ENCODE measurements at places on chromosomes 3 and 15.

DNA sequence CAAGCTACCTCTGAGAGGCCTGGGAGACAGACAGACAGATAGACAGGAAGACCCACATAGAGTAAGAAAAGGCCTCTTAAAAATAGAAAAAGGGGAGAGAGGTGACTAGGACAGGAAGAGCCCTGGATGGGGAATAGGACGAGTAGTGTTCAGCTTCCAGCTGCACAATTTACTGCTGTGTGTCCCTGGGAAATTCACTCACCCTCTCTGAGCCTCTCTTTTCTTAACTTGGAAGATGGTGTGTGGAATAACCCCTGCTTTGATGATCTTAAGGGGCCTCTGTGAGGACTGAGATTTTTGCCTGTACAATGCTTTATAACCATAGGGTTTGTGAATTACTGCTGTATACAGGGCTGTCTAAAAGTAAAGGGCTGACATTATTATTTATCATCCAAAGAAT is 37.5 kb downstream of the FEM1B start:
- no peak for DNase-seq

- DNase-seq: no peak
Observed at GRCh38 chr3:156760333-156760732, 65.8 kb upstream of the LEKR1 start.

DNA sequence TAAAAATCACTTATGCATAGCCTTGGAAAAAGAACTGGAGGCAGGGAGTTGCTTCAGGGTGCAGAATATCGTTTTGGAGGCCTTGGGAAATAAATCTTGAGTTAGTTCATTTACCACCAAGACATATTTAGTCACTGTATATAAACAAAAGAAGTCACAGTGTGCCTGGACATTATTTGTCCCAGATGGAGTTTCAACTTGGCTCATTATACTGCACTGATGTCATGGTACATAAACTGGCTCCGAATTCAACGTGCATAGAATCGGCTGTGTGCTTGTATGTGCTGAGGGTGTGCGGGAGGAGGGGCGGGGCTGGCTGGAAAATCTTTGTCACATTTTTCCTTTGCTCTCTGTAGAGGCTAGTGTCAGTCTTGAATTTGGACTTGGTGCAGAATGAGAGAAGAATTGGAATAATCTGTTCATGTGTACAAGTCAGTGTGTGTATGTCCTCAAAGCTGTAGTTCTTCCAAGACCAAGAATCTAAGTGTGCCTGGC is 86.6 kb downstream of the FNDC3B start:
- DNase-seq: no peak

GRCh38 chr15:38129531-38130204 is 123.0 kb upstream of the SPRED1 start:
- no peak for DNase-seq

- no peak for DNase-seq
Observed at GRCh38 chr3:101779822-101780381, 891 bp downstream of the NXPE3 start.

DNA sequence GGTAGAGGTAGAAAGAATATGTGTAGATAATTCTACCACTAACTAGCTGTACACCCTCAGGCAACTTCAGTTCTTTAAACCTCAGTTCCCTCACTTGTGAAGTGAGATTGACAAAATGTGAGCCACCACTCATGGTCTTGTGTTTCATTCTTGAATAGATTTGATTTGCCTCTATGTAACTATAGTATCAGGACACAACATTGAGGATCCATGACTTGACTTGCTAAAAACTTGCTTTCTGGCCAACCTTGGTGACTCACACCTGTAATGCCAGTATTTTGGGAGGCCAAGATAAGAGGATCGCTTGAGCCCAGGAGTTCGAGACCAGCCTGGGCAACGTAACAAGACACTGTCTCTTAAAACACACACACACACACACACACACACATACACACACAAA is 115.8 kb upstream of the FLNB start:
- DNase-seq: no peak

- DNase-seq: no peak
Observed at GRCh38 chr3:64943866-64944265, 256.1 kb upstream of the ADAMTS9 start.

- DNase-seq: no peak
Observed at GRCh38 chr3:38561746-38562466, 65.8 kb downstream of the EXOG start.

DNA sequence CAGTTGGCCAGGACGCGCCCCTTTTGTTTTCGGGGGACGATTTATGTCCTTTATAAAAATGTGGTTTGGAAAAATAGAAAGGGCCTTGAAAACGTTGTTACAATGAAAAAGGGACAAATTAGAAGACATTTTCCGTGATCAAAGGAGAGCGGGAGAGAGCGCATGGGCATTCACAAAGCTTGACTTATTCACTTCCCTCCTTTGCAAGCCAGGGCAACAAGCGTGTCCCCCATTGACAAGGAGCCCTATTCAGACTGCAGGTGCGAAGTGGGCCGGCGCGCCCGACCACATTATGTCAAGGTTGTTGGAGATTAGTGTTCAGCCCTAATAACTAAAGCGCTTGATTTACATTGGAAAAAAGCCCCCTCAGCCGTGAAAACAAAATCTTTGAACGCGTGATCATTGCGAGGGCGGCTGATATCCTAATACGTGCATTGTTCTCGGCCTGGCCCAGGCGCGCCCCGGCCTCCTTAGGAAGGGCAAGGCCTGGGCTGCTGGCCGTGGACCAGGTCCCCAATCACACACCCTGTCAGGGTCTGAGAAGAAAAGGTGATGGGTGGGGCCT is 25.9 kb downstream of the ZIC4 start:
- DNase-seq: no peak

DNA sequence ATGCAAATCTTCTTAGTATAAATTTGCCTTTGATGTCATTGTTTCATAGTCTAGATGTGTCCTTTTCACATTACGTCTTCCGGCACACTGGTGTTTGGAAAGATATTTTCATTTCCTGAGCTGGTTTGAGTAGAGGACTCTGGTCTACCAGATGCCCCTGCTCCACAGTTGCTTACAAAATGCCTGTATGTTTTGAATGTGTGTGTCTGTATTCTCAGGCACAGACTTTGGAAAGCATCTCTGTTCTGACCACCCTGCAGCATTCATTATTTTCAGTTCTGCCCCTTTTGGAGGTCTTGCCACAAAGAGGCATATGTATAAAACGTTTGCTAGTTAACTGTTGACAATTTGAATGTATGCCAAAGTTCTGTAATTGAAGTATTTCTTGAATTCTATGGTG is 236.0 kb upstream of the GOLIM4 start:
- no peak for DNase-seq

DNA sequence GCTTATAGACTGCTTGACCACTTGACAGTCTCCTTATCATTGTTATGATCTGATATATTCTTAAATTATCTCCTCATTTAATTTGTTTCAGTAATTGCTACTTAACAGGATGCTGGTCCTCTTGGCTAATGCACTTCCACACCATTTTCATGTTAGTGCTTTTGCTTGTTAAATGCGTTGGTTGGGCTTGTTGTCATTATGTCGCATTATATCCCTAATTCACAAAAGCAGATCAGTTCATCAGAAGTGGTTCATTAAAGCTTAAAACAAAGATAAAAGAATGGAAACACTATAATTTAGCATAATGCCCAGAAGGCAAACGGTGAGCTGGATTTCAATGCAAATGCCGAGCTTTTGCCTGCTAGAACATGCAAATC is 17.1 kb upstream of the EHHADH start:
- no peak for DNase-seq

DNA sequence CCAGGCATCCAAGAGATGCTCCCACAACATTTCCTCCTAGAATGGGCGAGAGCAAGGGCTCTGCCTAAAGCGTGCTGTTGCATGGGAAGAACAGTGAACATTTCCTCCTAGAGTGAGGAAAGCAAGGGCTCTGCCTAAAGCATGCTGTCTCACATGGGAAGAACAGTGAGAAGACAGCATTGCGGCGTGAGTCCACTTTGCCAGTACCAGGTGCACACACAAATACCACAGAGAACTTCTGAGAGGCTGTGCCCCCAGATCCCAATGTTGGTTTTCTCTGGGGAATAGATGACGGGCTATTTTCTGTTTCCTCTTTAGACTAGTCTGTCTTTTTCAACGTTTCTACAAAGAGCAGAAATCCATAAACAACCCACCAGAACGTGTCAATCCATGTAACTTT is 142.9 kb downstream of the LRRK1 start:
- DNase-seq: no peak

DNA sequence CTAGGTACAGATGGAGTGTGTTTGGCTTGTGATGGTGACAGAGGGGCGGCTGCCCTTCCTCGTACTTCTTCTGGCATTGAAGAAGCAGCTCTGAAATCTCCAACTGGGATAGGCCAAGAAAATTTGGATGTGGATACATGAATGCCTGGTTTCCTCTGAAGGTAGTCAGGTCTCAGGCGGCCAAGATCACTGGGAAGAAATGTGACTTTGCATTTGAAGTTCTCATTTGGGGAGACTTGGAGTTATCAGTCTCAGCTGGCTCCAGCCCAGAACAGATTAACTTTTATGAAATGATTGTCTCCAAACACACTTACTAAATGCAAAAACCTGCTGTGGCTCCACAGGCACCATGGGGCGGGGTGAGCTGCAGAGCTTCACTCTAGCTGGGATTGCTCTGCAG is 215.9 kb downstream of the THSD4 start:
- DNase-seq: no peak

DNA sequence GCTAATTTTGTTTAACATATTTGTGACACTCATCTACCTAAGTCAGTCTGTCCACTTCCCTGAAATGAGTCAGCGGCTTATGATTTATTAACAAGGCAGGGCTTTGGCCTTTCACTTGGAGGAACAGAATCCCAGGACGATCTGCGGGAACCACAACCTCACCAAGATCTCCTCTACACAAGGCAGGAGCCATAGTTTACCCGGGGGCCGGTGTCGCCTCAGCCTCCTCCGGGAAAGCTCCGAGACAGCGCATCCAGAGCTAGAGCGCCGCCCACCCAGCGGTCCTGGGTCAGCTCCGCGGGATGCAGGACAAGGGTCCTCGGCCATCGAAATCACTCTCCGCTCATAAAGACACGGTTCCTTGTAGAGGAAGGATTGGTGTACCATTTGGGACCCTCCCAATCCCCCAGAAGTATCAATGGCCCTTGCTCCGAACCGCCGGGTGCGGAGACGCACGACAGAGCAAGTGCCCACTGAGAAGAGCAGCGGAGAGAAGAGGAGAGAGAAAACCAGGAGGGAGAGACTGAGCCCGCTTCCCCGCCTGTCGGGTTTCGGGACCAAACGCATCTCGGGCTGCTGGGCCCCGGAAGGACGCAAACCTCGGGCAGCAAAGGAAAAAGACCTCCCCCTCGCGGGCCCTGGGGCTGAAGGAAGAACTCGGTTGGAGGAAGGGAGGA is 13.1 kb upstream of the ALCAM start:
- DNase-seq: no peak

DNA sequence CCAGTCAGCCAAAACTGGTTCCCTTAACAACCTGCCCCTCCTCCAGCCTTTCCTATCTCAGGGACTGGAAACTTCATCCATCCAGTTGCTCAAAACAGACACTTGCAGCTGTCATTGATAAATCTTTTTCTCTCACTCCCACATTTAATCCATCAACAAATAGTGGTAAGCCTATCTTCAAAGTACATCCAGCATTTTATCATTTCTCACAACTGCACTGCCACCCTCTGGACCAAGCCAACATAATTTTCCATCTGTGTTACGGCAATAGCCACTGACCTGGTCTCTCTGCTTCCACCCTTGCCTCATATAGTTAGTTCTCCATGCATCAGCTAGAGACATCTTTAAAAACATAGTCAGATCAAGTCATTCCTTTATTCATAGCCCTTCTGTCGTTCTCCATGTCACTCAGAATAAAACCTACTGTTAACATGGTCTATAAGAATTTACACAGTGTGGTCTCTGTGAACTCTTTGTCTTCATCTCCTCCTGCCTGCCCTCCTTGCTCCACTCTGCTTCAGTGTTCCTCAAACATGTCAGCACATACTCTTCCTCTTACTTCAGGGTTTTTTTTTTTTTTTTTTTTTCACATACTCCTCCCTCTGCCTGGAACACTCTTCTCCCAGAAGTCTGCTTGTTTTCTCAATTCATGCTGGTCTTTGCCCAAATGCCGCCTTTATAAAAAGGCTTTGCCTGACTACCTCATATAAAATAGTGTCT is 102.5 kb upstream of the COL6A5 start:
- DNase-seq: no peak

DNA sequence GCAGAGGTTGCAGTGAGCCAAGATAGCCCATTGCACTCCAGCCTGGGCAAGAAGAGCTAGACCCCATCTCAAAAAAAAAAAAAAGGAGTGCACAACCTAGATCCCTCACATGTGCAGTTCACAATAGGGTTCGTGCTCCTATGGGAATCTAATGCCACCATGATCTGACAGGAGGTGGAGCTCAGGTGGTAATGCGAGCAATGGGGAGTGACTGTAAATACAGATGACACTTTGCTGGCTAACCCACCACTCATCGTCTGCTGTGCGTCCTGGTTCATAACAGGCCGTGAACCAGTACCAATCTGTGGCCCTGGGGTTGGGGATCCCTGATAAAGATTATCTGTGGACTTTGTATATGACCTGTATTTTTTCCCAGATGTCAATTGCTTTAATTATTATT is 16.7 kb downstream of the USP8 start:
- DNase-seq: no peak

DNA sequence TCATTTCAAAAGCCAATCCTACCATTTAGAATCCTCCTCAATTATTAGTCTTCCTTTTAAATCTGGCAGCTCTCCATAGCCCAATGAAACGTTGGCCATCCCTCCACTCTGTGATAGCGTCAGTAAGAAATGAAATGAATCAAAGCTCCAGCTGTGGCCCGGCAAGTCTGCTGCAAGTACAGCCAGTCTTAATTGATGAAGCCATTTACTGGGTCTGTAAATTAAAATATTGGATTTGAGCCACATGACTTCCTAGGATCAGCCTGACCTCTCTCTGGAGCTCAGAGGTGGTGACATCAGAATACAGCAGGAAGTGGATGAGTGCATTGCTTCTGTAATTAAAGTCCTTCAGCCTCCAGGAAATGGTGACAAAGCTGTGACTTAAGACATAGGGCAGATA is 347.0 kb upstream of the LMCD1 start:
- no peak for DNase-seq

DNA sequence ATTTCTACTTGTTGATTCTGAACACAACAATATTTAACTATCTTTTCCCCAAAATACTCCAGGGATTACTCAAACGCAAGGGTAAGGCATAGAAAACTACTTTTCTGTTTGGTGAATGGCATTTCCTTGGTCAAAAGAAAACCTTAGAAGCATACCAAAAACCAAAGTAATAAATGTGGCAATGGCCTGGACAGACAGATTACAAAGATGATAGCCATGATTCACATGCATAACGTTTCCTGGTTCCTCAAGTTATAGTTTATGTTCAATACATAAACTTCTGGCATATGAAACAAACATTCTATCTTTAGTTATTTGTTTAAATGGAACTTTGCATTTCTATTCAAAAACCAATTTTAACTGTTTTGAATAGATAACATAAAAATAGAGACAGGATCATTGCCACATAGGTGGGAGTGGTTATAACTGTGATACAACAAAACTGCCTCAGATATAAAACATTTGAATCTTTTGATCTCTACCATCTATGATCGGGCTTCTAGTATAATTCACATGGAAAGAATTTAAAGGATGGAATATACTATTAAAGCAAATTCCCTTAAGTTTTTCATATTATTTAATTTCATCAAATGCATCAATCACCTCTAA is 32.1 kb downstream of the FOXP1 start:
- DNase-seq: no peak
